ENCODE measurements at places on chromosomes 2 and 18.

DNA sequence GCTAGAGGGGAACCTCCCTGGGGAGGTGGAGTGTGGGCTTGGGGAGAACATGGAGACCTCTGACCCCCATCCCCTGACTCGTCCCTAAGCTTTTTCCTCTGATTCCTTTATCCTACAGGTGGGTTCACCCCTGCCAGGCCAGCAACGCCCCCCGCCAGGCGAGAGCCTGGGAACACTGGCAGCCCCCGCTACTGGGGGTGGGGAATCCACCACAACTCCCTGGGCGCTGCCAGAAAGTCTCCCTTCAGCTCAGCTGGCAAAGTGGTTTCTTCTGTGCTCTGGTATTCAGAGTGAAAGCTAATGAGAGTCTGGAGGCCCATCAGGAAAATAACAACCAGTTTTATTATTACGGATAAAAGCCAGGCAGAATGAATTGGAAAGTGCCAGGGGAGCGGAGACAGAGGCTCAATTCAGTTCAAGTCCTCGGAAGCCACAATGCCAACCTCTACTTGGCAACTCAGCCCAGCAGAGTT lies 2.8 kb downstream of the DIPK1C start:
- DNase-seq: no peak

DNA sequence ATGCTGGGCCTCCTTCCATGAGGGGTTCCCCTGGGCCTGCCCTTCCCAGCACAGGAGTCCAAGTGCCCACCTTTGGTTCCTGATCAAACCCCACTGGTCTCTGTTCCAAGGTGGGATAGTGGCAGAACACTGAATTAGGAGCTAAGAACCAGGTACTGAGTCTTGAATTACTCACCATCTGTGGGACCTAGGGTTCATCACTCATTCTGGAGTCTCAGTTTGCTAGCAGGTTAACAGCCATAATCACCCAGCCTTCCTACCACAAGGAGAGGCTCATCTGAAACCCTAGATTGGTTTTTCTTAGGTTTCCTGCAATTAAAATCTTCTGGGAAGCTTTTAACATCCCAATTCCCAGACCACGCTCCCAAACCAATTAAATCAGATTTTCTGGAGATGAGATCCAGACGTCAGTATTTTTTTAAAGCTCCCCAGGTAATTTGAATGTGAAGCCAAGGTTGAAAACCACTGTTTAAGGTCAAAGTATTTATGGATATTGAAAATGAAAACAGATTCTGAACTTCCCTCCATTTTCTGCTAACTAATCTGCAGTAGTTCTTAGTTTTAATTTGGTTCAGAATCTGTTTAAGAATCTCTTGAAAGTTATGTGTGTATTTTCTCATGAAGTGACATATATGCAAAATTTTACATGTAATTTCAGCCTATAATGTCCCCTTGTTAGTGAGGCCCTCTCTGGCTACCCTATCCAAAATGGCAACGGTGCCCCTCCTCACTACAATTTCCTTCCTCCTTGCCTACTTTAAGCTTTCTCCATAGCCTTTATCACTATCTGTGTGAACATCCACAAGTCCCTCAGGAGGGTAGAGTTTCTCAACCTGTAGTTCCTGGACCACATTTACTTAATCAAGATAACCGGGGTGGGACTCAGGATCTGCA lies 166.5 kb upstream of the CXCR4 start:
- DNase-seq: no peak

DNA sequence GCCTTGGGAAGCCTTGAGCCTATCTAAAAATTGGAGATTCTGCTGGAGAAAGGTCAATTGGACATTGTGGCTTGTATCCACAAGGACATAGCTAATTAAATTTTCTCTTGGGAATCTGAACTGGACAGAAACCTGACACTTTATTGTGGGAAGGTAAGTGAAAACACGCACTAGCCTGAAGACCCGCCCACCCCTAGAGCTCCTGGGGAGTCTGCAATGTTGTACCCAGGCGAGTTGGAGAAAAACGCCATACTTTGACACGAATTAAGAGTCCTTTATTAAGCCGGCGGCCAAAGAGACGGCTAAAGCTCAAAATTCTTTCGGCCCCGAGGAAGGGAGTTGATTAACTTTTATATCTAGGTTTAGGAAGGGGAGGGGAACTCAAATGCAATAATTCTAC lies 1.2 kb upstream of the ZNF892 start:
- DNase-seq: no peak

GRCh38 chr2:214569419-214570035 lies 158.7 kb downstream of the VWC2L start:
- no peak for DNase-seq

- no peak for DNase-seq
Observed at GRCh38 chr2:20410556-20411277, 36.2 kb upstream of the RHOB start.

DNA sequence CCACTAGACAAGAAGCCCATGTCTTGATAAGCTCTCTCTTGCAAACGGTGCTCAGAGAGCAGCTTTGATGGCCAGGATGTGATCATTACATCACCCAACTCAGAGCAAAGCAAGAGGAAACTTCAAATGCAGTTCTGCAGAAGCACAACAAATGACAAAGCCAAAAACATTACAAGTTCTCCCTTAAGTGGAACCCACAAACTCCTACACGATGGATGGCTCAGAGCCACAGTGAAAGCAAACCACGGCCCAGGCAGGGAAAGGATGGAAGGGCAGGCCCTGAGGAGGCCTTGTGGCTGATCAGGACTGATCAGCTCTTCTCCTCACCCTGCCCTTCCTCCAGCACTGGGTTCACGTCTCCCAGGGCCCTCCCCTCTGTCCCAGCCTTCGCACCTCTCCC lies 326.4 kb downstream of the EIPR1 start:
- DNase-seq: no peak

DNA sequence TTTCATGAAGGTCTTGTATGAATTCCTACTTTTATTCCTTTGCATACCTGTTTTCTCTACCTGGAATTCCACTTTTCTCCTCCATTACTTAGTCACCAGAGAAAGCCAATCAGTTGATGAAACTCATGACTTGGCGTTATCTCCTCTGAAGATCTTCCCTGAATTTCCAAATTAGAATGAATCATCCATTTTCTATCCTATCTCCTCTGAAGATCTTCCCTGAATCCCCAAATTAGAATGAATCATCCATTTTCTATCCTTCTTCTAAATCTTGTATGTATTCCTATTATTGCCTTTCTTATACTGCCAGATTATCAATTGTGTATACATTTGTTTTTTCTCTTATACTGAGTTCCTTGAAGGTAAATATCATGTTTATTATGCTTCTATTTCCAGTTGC lies 440.4 kb downstream of the CCDC85A start:
- no peak for DNase-seq

DNA sequence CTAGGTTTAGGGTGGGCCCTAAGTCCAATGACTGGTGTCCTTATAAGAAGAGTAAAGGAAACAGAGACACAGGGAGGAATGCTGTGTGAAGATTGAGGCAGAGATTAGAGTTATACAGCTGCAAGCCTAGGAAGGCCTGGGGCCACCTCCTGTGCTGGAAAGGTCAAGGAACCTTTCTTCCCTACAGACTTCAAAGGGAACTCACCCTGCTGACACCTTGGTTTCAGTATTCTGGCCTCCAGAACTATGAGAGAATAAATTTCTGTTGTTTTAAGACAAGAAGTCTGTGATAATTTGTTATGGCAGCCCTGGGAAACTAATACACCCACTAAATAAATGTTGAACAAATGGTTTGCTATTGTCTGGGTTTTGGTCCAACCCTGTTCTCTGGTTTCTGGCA lies 102.3 kb upstream of the NEUROD1 start:
- no peak for DNase-seq

- no peak for DNase-seq
Observed at GRCh38 chr18:23826850-23827620, 137.8 kb downstream of the LAMA3 start.

GRCh38 chr2:60091266-60091665 lies 462.2 kb downstream of the BCL11A start:
- DNase-seq: no peak

DNA sequence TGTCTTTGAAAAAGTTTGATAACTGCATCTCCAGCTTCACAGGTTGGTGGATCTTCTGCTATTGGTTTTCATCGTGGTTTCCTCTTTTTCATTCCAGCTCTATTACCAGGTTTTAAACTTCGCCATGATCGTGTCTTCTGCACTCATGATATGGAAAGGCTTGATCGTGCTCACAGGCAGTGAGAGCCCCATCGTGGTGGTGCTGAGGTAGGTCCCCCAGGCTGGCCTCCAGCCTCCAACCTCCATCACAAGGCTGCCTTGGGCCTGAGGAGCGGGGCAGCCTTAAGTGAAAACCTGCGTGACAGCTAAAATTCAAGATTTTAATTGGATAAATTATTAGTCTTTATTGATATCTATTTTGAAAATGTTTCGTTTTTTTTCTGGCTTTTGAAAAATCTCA lies 9.7 kb downstream of the SEC11C start:
- DNase-seq: no peak

GRCh38 chr2:27363933-27364332 lies 6.2 kb downstream of the EIF2B4 start:
- DNase-seq: no peak

- no peak for DNase-seq
Observed at GRCh38 chr2:181312515-181312927, 144.7 kb upstream of the ITGA4 start.

GRCh38 chr2:95232232-95232631 lies 24.9 kb downstream of the ZNF892 start:
- DNase-seq: no peak

- no peak for DNase-seq
Observed at GRCh38 chr2:180677930-180678624, 302.3 kb upstream of the UBE2E3 start.

- no peak for DNase-seq
Observed at GRCh38 chr2:10446631-10447030, 1.5 kb downstream of the ODC1 start.

GRCh38 chr2:1097101-1097500 lies 146.5 kb downstream of the SNTG2 start:
- DNase-seq: no peak

GRCh38 chr2:100409975-100410647 lies 7.4 kb downstream of the CHST10 start:
- DNase-seq: no peak

DNA sequence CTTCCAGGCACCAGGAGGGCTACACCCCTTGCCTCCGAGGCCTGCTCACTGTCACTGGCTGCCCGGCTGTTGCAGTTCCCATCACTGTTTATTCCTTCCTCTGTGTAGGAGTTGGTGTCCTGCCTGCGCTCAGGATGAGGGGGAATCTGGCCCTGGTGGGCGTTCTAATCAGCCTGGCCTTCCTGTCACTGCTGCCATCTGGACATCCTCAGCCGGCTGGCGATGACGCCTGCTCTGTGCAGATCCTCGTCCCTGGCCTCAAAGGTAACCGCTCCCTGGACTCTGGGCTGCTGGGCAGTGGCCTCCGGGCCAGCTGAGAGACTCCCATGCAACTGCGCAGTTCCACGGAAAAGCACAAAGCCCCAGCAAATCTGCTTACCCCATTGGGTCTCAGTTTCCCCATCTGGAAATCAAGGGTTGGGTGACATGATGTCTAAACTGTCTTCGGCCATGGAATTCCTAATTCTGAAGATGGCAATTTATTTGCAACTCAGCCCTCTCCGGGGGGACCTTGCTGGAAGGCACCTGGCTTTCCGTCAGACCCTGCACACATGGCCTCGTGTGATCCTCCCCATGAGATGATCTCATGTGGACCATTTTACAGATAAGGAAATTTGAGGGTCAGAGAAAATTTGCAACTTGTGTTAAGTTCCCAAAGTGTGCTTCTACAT lies 9.4 kb downstream of the COLEC11 start:
- no peak for DNase-seq

DNA sequence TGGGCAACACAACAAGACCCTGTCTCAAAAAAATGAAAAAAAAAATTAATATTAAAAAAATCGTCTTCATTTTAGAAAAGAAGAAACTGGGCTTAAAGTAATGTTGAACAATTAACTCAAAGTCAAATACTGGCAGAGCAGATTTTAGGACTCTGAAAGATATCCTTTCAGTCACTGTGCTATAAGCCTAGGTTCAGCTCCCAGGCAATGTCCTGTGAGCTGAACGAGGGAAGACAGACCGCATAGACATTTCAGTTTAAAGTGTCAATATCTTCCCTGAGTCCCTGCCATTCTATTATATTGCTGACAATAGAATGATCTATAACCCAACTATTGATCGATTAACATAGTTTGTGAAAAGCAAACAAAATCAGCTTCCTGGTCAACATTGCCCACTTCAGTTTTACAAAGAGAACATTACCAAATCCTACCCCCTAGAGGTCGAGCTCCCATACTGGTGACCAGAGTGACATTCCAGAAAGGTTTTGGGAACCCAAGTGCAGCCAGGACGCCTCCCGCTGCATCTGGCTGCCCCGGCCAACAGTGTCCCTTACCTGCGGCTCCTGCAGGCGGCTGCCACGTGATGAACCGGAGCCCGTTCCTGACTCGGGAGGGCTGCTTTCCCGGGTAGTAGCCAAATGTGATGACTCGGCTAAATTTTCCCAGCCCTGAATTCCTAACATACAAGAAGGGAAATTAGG lies 639 bp downstream of the MRO start:
- DNase-seq: no peak

DNA sequence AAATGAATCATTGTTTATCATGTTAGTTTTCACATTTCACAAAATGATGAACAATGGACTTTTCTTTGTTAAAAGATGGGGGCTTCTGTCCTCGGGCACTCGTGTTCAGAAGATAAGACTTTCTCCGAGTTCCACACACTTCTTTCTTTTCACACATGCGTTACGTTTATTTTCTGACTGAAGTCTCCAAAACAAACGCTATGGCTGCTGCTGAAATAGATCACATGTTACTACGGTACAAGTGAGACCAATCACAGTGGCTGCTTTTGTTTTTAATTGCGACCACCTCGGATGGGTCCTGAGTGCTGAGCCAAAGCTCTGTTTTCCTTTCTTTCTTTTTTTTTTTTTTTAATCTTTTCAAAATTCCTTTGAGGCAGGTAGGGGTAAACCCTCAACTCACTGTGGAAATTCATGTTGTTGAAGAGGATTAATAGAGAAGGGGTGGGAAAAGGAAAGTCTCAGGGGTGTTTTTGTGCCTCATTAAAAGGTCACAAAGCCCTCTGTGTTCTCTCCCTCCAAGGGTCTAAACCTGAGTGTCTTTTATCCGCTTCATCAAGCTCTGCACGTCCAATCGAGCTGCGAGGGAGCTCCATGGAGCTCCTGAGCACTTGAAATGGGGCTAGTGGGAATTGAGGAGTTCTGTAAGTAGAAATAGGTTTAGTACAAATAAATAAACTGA lies 48.2 kb downstream of the ARL4C start:
- no peak for DNase-seq

GRCh38 chr2:63049211-63049969 lies 1.2 kb upstream of the OTX1 start:
- DNase-seq: no peak

GRCh38 chr18:10153924-10154752 lies 240.3 kb downstream of the VAPA start:
- DNase-seq: no peak

DNA sequence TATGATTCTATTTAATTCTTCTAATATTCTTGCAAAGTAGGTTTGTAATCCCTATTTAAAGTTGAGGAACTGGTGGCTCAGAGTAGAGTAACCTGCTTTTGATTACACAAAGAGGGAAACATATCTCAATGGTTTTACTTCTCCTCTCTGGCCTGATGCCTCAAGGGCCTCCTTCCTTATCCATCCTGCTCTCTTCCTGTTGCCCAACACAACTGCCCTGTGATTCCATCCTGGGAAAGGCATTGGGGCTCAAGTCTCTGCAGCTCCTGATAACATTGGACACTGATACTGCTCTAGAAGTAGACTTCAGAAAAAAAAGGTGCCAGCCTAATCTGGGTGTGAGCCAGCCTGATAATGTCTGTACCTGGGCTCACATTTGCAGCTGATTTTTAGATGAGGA lies 75.8 kb downstream of the RDH14 start:
- no peak for DNase-seq
